Stimulated activated CD8-positive, alpha-beta memory T cell treated with anti-CD3 and anti-CD28 coated beads, Interleukin-4, amount 100 ng/mL, for 1 hour (primary cell): ENCODE measurements at places on chromosomes 6 and 20.

DNA sequence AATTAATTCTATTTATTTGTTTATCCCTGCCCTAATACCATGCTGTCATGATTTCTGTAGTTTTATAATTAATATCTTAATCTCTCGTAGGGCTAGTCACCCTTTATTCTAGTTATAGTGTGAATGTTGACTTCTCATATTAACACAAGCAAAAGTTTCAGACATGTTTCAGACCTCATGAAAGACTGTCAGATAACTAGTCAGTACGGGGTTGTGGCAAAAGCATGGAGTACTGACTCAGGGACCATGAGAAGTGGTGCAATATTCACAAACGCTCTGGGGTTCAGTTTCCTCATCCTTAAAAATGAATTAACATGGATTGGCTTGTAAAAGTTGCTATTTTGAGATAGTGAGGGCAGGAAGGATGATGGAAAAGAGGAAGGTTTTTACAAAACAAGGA, 148.9 kb downstream of the TMEM200A start:
- DNase-seq = no peak

DNA sequence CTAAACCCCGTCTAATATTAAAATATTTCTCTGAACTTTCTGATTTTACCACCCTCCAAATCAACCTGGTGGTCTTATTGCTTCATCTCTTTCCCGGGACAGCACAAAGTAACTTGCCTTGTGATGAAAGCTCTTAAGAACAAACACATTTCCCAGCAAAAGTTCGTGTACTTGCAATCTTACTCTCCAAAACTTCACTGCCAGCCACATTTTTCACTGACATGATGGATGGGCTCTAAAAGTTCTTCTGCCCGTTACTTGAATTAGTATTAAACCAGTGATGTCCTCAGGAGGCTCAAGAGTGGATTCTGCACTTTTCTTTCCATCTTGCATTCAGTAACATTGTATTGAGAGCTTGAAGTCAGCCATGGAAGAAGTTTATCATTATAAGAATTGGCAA, 731.6 kb upstream of the GJE1 start:
- DNase-seq = no peak

GRCh38 chr20:62943396-62943795, 5.4 kb downstream of the GID8 start:
- DNase-seq = no peak

DNA sequence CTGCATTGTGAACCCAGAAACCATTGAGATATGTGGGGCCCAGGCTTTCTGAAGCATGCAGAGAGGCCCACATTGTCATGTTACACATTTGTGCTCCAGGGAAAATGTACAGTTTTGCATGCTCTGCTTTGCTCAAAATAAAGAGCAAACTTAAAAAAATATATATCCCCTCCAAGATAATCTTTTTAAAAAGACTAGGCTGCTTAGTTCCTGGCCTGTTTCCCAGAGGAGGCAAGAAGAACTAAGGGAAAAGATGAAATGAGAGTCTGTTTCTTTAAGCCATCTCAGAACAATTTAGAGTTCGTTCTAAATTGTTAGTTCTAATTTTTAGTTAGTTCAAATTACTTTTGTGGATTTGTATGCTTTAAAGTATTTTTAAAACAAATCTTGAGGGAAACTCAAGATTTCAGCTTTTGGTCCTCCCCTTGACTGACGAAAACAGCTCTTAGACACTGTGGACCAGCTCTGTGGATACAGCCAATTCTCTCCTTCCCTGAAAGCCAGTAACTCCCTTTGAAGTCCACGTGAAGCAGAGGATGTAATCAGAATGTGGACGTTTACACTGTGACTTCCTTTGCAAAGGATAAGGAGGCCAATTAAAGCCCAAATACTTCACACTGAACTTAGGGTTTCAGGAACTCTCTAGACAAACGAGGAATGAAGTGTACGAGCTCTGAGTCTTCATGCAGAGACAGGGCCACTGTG, 84.7 kb downstream of the CD164 start:
- no peak for DNase-seq

GRCh38 chr6:82589509-82590206, 226.0 kb downstream of the TPBG start:
- DNase-seq = no peak

GRCh38 chr6:4957521-4958231, 46.2 kb downstream of the RPP40 start:
- no peak for DNase-seq

GRCh38 chr6:29758761-29759160, 35.5 kb downstream of the HLA-F start:
- no peak for DNase-seq

- no peak for DNase-seq
These were observed 17.1 kb upstream of the MLN start for GRCh38 chr6:33820784-33821520.

- no peak for DNase-seq
These were observed 809 bp upstream of the NOL7 start for GRCh38 chr6:13614126-13614925.

GRCh38 chr6:1461736-1462135, 72.4 kb downstream of the FOXF2 start:
- DNase-seq = no peak

GRCh38 chr20:45036044-45036755, 64.7 kb downstream of the KCNS1 start:
- DNase-seq = no peak

GRCh38 chr6:16092990-16093389, 35.9 kb upstream of the MYLIP start:
- no peak for DNase-seq

DNA sequence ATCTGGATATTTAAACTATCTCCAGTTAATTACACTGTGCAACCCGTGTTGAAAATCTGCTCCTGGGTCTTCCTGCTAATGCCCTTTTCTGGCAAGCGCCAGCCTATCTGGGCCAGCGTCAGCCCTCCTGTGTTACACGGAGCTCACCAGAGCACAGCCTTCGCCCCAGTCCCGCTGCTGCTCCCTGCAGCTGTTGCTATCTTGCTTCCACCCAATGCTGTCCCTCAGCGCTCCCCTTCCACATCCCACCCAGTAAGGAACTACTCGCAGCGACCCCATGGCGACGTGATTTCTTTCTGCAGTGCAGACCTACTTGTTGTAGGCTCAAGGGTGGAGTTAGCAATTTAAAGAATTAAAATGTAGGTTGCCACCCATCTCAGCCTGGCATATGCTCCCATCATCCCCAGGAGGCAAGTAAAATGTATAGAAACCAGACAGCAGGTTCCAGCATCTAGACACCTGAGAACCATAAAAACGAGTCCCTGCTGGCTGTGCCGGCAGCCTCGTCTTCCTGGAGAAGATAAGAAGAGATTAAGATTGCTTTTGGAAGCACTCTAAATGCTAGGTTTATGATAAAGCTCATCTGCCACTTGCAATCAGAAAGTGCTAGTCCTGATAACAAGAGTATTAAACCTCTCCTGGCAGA, 254.3 kb upstream of the FOXQ1 start:
- DNase-seq = no peak

- DNase-seq = no peak
These were observed 920.0 kb downstream of the TFAP2A start for GRCh38 chr6:9494864-9495263.

DNA sequence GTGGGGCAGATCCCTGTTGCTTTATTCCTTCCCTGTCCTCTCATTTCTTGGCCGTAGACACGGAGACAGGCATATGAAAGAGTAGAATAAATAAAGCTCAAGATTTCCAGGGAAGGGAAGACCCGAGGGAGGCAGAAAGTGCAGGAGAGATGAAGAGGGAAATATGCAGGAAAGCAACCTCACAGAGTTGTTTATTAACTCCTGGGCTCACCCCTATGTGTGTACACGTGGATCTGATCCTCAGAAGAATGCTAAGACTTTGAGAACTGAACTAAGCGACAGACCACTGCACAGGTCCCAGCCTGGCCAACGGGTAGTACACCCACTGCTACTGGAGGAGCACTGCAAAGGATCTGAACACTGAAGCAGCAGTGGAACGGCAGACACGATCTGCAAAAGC, 156.2 kb downstream of the KIF16B start:
- no peak for DNase-seq

- no peak for DNase-seq
These were observed 16.9 kb downstream of the MDFI start for GRCh38 chr6:41655176-41655575.

DNA sequence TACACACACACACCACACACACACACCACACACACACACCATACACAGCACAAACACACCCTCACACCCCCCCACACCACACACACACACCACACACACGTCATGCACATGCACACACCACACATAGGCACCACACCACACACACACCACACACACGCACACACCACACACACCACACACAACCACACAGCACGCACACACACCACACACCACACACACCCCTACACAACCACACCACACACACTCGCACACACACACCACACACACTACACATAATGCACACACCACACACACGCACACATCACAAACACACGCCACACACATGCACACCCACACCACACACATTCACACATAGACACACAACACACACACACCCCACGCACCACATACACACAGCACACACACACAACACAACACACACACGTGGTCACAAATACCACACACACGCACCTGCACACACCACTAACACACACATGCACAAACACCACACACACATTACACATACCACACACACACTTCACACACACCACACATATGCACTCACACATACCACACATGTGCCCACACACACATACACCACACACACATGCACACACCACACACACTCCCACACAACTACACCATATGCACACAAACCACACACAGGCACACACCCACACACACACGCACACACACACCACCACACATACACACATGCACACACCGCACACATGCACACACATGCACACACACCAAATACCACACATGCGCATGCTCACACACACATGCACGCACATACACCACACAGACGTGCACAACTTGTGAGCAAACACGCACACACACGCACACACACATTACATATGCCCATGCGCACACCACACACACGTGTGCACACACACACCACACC, 9.4 kb upstream of the ACSS1 start:
- no peak for DNase-seq
